NCI-H187 (cell line): ENCODE measurements at places on chromosomes 7 and 10.
A peak's percentile ranks its signal among the peaks of the same experiment; 100 is the strongest.

- DNase-seq, result no peak
These were observed 62.9 kb downstream of the REEP3 start for GRCh38 chr10:63583909-63584724.

GRCh38 chr10:77348751-77349150 is 288.9 kb downstream of the KCNMA1 start:
- DNase-seq, result no peak

GRCh38 chr10:101304316-101304715 is 49.6 kb upstream of the BTRC start:
- DNase-seq, result no peak

DNA sequence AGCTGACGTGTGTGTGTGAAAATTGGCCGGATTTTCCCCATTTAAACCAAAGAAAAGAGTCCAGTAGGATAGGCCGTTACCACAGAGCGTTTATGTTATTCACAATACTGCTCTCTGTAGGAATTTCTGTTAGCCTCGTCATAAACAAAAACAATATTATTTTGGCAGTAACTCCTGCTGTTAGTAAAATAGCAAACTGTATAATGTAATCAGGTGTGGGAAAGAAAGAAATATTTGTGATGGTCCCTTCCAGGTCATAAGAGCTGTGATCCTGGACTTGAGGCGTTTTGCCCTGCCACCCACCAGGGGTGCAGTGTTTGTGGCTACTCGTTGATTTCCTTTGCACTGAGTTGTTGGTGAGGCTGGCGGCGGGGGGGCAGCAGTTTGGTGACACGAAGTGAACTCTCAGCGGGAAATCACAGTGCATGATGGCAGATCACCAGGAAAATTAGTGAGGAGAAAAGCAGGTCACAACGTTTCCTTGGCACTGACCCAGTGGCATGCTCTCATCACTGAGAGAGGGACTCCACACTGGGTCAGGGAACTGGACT is 2.8 kb downstream of the EEPD1 start:
- DNase-seq, result no peak

- no peak for DNase-seq
These were observed 36.3 kb downstream of the C10orf105 start for GRCh38 chr10:71683301-71683700.

- no peak for DNase-seq
These were observed 80.3 kb downstream of the KAT6B start for GRCh38 chr10:74906611-74907198.

DNA sequence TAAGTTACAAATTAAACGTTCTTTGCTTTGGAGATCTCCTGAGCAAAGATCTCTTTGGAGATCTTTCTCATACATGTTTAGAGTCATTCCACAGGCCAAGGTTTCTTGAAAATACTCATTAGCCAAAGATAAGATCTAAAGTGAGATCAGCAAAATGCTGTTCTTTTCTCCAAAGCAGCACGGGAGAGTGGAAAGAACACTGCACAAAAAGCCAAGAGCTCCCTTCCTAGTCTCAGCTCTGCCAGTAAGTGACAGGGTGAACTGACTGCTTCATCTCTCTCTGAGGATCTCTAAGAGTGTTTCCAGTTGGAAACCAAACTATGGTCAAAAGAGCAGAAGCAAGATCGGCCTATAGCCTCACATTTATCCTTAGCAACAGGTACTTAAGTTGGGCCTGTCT is 168.4 kb upstream of the ASAH2 start:
- DNase-seq, result no peak

GRCh38 chr7:158093156-158093796 is 494.3 kb downstream of the PTPRN2 start:
- no peak for DNase-seq

DNA sequence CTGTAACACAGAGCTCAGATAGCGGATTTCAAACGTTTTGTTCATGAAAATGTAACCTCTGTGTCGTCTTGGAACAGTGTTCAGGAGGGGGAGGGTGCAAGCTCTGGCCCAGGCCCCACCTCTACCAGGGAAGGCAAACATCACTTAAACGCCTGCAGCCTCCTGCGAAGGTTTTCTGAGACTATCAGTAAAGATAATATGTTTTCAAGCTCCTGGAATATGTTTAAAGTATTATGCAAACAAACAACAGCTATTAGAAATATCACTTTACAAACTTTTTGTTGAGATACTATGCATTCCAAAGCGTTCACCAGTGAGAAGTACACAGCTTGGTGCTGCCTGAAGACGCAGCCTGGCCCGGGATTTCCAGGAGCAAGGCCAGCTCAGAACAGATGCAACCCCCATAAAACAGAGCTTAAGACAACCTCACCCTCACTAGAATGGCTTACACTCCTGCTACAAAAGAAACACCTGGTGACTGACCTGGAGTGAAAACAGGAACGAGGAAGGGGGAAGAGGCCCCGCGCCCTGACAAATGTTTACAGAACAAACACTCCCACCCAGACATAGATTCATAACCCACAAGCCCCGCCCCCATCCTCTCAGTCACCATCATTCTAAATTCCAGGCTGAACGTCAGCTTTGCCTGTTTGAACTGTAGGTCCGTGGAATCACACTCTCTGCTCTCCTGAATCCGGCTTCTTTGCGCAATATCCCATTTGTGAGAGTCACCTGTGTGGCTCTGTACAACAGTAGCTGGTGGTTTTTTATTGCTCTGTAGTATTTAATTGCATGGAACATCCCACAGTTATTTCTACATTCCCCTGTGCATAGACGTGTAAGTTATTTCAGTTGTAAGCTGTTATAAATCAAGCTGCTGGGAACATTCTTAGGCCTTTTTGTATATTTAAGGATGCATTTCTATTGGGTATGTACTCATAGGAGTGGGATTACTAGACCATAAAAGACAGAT is 155.0 kb downstream of the PTPRN2 start:
- peak; percentile 83 for DNase-seq

DNA sequence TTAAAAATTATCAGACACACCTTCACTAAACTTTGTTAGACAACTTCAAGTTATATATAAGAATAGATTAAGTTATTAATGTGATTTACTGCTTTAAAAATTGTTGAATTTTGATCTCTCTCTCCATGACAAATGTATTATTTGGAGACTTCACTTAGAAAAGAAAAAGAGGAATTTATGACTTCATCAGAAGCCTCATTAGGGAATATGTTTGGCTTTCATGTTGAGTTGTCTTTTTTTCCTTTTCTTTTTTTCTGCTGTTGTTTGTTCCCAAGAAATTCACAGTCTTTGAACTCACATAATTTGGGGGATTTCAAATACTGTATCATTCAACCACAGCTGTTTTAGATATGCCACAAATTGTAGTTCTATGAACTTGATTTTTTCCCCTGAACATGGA is 149.5 kb downstream of the PPP1R9A start:
- no peak for DNase-seq

DNA sequence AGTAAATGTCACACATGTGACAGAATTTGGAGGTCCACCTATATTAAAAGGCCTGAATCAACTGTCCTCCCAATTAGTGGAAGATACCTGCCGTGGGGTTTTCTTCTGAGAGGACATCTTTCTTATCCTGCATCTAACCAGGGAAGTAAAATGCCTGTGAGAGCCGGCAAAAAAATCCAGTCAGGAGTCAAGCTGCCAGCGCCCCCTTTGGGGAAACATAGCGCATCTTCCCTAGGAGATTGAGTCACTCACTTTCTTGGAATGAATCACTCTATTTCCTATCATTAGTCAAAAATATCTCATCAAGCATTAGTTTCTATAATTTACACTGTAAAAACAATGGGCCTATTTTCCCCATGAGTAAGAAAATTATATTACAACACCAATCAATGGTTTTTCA is 66.4 kb upstream of the ANK3 start:
- DNase-seq, result no peak

- no peak for DNase-seq
These were observed 31.3 kb upstream of the EGR2 start for GRCh38 chr10:62847433-62847832.

DNA sequence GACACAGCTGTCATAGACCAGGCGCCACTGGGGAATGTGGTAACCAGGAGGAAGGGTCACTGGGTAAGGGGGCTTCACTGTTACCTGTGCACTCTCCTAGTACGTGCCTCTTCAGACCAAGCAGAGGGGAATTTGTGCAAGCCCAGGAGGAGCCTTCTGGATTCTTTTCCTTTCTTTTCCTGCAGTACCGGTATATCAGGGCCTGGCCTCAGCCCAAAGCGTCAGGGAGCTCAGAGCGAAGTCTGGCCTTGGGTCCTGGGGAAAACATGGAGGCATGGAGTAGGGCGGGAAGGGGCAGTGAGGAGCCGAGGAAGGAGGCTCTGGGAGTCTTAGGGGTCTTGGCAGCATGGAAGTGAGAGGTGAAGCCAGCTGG is 133.6 kb upstream of the GDF10 start:
- DNase-seq, result no peak

GRCh38 chr7:10412422-10413019 is 561.2 kb upstream of the PHF14 start:
- DNase-seq, result peak; percentile 1

DNA sequence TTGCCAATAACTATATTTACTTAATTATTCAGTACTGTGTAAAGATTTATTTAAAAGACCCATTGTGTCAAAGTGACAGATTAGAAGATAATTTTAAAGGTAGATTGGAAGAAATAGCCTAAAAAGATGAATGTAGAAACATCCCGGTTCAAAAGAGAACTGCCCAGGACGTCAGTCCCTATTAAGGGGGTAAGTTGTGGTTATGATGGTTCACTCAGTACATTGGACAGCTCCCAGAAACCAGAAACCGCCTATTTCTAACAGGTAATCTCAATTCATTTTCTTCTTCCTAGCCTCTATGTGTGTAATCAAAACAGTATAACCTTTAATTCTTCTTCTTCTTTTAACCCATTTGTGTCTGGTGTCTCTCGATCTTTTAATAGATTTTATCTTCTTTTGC is 1.5 kb upstream of the FERD3L start:
- DNase-seq, result no peak

DNA sequence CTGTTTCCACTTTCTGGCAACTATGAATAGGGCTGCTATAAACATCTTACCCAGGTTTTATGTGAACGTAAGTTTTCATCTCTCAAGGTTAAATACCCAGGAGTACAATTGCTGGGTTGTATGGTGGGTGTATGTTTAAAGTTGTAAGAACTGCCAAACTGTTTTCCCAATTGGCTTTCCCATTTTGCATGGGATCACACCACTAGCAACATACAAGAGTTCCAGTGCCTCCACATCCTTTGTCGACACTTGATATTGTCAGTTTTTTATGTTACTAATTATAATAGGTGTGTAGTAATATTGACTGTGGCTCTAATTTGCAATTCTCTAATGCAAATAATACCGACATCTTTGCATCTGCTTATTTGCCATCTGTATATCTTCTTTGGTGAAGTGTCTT is 82.9 kb downstream of the SFMBT2 start:
- no peak for DNase-seq

DNA sequence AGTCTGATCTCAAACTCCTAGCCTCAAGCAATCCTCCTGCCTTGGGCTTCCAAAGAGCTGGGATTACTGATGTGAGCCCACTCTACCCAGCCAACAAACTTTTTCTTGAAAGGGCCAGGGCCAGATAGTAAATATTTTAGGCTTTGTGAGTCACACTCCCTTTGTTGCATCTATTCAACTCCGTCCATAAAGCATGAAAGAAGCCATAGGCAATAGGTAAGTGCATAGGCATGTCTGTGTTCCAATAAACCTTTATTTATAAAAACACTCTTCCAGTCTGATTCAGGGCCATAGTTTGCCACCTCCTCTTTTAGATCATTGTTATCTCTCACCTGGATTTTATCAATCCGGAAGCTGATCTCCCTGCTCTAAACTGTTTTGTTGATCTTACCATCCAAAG is 105.6 kb upstream of the BMPER start:
- DNase-seq, result no peak

DNA sequence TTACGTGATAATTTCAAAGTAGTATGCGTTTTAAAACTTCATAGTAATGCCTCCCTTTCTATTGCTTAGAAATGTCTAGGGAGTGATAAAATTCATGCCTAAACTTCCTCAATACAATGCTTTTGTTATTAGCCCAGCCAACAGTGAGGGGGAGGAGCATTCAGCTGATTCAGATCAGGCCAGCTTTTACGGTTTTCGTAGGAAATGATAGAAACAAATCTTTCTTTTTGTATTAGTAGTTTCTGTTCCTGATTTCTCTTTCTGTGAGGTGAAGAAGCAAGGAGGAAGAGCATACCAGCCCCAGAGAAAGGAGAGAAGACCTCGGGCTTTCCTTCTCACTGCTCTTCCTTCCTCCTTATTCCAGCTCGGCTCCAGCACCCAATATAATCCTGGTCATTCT is 35.2 kb upstream of the ITPRID1 start:
- no peak for DNase-seq

GRCh38 chr7:47470567-47471357 is 111.1 kb downstream of the TNS3 start:
- DNase-seq, result no peak

GRCh38 chr7:139676390-139676789 is 101.4 kb downstream of the HIPK2 start:
- DNase-seq, result no peak

DNA sequence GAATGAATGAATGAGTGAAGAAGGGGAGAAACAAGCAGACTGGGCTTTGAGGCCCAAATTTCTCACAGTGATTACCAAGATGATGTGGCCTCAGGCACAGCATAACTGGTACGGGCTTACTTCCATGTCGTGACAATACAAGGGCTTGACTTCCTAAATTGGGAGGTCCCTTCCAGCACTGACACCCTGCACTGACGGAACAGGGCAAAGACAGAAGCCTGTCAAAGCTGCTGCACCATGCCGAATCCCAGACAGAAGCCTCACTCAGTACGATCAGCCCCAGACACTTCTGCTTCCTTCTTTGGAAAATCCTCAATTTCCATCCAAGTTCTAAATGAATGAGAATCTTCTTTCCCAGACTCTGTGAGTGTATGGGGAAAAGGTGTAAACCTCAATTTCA is 51.9 kb downstream of the GNA12 start:
- no peak for DNase-seq

- no peak for DNase-seq
These were observed 409.0 kb upstream of the LRGUK start for GRCh38 chr7:133718131-133718530.

- no peak for DNase-seq
These were observed 159.2 kb downstream of the PRKG1 start for GRCh38 chr10:51233337-51234100.
